ENCODE measurements at places on chromosomes 3 and 15.

DNA sequence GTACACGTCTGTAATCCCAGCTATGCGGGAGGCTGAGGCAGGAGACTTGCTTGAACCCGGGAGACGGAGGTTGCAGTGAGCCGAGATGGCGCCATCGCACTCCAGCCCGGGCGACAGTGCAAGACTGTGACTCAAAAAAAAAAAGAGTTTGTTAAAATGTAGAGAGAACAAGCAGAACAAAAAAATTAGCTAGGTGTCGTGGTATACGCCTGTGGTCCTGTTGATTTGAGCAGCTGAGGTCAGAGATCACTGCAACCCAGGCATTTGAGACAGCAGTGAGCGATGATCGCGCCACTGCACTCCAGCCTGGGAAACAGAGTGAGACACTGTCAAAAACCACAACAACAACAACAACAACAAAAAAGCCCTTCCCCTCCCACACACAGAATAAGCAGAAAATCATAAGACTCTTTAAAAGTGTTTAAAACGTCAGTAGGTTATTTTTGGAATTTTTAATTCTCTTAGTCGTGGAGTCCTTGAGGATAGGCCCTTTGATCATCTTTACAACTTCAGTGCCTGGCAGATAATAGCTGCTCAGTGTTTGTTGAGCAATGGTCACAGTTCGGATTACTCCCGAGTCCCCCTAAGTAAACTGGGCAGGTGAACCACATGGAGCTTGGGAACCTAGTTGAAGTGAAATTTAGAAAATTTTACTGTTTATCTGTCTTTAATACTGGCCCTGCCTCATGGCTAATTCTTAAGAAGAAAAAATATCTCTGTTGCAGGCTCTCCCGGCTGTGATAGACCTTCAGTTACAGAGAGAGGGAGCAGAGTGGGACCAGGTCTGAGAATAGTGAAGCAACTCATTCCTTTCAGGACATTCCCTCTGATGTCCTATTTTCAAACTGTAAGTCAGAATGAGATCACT is 6.2 kb downstream of the NIPA2 start:
- no peak for DNase-seq

DNA sequence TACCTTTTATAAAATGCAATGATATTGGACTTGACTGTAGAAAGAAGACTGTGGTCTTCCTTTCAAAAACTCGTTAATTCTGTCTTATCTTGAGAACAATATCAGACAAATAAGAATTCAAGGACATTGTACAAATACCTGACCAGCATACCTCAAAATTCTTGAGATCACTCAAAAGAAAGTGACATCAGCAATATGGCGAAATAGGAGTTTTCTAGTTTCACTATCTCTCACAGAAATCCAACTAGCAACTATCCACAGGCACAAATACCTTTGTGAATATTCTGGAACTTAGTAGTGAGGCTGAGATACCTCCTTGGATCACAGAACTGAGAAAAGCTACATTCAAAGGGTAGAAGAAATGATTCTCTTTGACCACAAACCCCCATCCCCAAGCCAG is 419.7 kb downstream of the ZNF385D start:
- DNase-seq = no peak

- DNase-seq = no peak
These were observed 5.9 kb downstream of the NUP210 start for GRCh38 chr3:13414040-13414729.

- no peak for DNase-seq
These were observed 75.8 kb upstream of the SYN2 start for GRCh38 chr3:11928381-11928780.

DNA sequence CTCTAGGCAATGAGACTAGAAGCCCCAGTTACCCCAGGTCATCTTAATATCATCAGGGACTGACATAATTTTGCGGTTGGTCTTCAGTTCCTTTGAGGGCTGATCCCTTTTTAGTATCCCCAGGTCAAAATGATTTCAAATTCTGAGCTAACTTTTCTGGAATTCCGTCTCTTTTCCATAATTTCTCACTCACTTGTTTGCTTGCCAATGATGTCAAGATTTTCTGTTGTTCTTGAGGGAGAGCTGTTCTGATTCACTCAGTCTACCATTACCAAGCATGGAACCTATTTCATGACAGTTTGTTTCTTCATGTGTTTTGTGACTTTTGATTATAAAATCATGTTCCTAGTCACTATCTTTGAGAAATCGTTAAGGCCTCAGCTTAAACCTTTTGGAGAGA is 190.5 kb upstream of the LYSMD4 start:
- no peak for DNase-seq

- DNase-seq = no peak
These were observed 65.0 kb downstream of the TRIM69 start for GRCh38 chr15:44801364-44801763.

DNA sequence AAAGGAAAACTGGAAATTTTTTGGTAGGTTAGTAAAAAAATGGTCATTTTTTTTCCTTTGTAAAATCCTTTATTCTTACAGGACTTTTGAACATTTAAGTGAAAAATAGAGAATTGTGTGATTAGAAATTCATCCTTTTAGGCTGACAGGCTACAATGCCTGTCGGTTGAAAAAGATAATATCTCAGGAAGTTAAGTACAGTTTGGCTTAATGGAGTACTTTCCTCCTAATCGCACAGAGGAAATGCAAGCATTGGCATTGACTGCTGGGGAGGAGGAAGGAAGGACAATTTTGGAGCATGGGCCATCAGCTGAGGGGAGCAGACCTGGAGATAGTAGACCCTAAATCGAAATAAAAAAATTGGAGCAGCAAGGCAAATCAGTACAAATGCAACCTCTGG is 135.1 kb upstream of the ICE2 start:
- DNase-seq = no peak

DNA sequence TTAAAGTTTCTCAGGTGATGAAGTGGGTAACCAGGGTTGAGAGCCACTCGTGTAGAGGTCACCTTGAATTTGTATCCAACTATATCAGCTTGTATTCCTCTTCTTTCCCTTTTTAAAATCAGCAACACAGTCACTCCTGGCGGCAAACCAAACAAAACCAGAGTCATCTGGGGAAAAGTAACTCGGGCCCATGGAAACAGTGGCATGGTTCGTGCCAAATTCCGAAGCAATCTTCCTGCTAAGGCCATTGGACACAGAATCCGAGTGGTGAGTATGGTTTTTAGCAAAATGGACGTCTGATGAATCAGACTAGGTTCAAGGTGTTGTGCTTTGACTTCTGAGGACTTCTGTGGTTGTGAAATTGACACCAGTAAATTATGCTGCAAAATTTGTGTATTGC is 3.9 kb downstream of the RPL35A start:
- no peak for DNase-seq

DNA sequence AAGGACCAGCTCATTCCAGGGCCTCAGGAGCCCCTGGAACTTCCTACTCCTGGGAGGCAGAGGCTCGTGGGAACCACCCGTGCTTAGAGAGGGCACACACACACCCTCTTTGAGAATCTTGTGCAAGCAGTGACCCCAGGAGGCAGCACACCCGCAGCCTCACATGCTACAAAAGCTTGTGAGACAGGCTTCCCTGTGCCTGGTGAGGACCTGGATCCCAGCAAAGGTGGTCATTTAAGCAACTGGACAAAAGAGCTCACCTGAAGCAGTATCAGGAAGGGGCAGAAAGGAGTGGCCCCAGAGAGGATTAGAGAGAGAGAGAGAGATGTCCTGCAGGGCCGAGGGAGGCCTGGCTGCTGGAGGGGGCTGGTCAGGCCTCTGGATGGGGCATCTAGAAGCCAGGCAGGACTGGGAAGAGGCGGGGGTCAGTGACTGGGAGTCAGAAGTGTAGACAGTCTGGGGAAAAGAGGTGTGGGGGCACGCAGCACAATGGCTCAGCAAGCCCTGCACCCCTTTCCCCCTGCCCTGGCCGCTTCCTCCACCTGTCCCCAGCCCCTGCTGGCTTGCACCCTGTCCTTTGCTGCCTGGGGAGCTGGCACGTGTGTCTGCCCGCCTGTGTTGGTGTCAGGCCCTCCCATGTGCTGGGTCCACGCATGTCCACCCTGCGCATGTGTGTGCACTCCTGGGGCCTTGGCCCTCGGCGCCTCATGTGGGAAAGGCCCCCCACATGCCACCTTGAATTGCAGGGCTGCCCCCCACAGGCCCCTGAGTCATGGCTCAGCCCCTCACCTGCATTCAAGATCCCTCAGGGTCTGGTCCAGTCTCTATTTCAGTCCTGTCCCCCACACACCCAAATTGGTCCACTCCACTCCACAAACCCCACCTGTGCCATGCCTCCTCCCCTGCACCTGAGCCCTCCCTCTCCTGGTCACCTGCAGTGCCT is 36.9 kb downstream of the TSPAN3 start:
- DNase-seq = no peak

DNA sequence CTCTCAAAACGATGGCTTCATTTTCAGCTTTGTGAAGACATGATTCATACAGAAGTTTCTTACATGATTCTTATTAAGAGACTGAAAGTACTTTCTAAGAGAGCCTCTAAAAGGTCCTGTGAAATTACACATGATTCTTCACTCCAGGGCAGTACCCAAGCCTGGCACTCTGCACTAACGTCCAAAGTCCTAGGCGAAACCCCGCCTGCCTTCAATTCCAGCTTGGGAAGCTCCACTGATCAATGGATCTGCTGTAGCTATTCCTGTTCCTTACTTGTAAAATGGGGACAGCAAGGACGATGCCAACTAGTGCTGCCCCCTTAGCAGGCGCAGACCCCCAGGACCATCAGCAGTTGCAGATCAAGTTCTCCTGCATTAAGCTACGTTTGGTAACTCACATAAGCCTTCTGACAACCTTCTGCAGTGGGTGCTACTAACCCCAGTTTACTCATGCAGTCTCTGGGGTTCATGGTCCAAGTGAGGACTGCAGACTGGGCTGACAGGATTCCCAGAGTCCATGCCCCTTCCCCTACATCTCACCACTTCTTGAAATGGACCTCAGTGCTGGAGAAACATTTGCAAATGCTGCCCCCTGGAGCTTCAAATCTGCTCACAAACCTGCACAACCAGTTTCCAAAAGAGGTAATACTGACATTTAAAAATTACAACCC is 10.6 kb downstream of the CHCHD4 start:
- DNase-seq = no peak

- DNase-seq = no peak
These were observed 52.3 kb upstream of the CGNL1 start for GRCh38 chr15:57323806-57324589.

DNA sequence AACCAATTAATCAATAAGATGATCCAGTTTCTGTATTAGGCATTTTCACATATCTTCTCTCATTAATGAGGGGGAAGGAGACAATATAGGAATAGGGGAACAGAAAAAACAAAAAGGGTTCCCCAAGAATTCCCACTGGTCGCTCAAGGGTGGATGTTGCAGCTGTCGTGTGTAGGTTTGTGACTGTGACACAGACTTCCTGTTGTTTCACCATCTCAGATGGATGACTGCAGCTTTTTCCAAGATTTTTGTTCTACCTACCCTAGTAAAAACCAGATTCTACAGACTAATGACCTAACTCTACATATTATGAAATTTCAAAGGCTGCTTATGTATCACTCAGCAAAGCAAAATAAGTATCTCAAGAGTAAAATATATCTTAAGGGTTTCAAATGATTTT is 73.7 kb upstream of the MB21D2 start:
- DNase-seq = no peak

DNA sequence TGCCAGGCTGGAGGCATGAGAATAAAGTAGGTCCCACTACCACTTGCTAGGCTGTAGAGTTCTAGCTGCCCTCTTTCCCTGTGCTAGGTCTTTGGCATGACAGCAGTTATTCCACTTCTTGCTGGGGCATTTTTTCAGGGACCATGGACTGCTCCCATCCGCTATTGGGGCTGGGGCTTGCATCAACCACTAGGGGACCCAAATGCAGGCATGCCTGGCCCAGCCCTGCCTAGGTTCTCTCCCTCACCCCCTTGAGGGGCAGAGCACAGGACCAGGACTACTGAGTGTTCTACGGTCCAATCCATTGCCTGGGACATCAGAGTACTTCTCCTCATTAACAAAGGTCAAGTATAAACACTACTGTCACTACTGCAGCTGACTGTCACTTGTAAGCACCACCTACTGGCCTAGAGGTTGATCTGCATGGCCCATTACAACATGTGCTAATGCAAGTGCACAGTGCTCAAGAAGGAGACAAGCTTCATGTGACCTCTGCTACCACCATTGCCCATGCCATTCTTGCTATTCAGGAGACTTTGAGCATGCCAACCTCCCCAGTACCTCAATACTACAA is 270.5 kb downstream of the MBNL1 start:
- DNase-seq = no peak

- DNase-seq = no peak
These were observed 55.6 kb upstream of the LINGO1 start for GRCh38 chr15:77688266-77688665.

DNA sequence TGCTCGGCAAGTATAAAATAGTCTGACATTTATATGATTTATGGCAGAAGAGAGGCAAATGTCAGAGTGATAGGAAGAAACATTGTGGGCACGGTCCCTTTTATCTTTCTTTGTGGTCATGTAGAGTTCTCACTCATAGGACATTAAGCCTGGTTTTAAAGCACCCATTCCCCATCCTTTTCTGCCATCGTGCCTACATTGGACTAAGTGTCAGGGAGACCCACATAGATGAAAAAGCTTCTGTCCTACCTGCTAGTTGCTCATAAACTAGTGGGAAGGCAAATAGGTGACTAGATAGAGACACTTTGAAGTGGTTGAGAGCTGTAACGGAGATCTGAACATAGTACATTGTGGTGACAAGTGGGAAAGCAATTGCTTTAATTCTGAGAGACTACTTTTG is 155.7 kb downstream of the B3GALNT1 start:
- DNase-seq = no peak

GRCh38 chr3:187875863-187876262 is 130.6 kb upstream of the BCL6 start:
- DNase-seq = no peak

DNA sequence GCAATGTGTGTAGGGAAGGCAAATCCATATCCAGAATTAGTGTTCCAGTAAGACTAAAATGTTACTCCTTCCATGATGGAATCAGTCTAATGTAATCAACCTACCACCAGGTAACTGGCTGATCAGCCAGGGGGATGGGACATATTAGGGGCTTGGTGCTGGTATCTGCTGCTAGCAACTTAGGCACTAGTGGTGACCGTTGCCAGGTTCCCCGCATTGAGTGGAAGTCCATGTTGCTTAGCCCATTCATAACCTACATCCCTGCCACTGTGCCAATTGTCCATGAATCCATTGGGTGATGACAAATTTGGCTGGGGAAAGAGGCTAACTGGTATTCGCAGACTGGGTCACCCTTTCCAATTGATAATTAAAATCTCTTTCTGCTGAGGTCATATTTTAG is 212.2 kb upstream of the ROBO1 start:
- no peak for DNase-seq
